ENCODE measurements at places on chromosomes 2 and 18.

DNA sequence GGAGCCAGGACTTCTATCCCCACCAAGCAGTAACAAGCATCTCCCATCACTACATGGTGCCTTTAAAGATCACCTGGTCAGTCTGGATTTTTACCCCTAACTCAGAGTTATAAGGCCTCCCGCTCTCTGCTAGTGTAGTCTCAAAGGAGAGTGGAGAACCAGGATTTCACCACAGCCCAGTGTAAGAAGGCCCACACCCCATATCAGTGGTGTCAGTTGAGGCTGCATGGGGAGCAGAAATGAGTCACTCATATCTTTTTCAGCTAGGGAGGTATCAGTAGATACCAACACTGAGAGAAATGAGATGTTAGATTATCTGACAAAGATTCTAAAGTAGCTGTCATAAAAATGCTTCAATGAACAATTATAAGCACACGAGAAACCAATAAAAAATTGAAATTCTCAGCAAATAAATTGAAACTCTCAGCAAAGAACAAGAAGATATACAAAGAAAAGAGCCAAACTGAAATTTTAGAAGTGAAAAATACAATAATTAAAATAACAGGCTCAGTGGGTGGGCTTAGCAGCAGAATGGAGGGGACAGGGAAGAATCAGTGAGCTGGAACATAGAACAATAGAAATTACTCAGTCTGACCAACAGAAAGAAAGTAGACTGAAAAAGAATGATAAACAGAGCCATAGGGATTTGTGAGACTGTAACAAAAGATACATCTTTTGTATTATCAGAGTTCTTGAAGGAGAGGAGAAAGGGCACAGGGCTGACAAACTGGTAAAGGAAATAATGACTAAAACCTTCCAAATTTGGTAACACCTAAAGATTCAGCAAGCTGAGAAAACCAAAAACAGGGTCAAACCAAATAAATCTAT lies 257.7 kb downstream of the ANAPC1 start:
- DNase-seq: no peak

GRCh38 chr2:161033059-161033660 lies 127.1 kb upstream of the TANK start:
- DNase-seq: no peak

- no peak for DNase-seq
These were observed 1985.1 kb upstream of the PIK3C3 start for GRCh38 chr18:39969803-39970494.

DNA sequence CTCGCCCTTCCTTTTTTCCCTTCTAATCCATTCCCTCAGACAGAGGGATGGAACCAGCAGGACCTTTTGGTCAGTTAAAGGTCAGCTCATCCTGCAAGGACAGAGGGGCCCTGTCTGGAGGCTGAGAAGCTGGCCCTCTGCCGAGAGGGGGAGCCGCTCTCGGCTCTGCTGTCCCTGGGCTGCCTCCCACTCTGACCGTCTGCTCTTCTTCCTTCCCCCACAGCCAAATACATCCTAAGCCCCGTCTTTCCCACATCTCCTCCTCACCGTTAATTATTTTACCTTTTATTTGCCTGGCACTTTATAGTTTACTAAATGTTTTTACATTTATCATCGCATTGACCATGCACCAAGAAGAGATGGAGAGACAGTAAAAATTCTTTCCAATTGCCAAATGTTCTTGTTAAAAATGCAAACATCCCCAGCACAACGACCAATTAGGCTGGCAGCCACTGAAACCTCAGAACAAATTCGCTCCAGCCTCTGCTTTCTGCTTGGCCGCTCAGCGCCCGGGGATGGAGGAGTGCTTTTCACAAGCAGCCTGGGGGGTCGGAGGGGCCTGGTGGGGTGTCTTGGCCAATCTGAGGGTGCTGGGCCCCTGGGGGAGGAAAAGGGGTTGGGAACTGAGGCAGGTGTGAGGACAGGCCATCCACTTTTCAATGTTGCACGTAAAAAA lies 123.7 kb downstream of the TNS1 start:
- no peak for DNase-seq

DNA sequence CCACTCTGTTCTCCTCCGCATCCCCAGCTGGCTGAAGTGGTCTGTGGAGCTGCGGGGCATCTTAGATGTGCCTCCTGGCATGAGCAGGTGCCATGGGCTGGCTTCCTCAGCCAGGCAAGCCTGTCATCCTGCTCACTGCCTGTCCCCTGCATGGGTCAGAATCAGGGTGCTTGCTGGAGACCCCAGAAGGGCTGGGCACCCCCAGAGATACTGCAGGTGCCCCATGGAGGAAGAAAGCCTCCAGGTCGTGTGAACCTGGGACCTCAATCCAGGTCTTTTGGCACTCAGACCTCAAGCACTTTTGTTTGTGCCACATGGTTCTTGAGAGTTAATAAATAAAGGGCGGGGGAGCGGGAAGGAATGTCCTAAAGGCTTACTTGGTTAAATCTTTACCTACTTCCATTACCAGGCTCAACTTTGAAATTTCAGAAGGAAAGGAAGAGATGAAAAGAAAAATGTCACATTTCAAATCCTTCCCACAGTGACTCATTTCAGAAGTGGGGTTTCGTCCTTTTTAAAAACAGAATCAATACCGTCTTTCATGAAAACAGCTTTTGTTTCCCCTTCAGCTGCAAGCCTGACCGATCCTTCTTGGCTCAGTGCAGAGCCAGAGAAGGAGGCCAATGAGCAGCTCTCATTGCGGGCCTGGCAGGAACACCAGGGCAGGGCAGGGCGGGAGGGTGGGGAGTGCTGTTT lies 69.9 kb downstream of the RHOB start:
- DNase-seq: peak; percentile 44

GRCh38 chr2:239116456-239117246 lies 268.8 kb downstream of the TWIST2 start:
- DNase-seq: no peak

DNA sequence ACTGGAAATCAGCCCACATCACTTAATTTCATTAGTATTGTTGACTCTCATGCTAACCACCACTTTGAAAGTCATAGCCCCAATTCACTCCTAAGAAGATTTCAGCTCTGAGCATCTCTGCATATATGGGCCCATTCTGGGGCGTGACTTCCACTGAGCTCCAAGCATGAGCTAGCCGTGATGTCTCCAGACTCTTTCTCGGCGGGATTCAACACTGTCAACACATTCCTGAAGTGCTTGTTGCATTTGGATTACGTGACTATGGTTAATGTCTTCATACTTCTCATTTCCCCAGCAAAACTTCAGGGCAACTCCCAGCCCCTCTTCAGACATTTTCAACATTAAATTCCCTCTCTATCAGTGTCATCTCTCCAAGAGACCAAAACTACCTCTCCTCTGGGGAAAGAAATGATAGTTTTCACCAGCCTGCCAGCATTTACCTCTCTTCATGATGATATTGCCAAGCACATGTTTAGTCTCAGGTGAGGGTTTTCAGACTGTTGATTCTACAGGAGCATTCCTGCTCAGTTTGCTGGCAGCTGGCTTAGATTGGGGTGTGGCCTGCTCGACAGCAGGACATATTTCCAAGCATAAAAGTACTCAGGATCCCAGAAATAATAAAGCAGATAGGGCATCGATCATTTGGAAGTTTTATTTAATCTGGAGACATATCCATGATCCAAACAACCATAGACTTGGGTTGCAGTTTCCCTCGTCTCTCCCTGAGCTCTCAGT lies 81.7 kb downstream of the FEZ2 start:
- DNase-seq: no peak

DNA sequence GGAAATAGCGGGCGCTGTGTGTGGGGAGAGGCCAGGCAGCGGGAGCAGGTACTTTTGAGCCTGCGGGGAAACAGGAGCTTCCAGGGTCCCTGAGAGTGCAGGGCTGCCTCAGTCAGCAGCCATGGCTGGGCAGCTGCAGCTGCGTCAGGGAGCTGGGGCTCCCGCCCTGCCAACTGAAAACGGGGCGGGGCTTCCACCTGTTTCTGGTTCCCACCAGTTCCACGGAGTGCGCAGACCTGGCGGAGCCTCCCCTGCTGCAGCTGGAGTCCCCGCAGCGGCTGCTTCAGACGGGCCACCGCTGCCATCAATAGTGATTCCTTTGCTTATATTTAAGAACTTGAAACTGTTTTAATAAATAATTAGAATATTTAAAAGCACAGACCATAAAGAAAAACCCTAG lies 30.6 kb upstream of the RPRM start:
- DNase-seq: no peak

GRCh38 chr2:134152045-134153010 lies 101.5 kb upstream of the MGAT5 start:
- DNase-seq: no peak

DNA sequence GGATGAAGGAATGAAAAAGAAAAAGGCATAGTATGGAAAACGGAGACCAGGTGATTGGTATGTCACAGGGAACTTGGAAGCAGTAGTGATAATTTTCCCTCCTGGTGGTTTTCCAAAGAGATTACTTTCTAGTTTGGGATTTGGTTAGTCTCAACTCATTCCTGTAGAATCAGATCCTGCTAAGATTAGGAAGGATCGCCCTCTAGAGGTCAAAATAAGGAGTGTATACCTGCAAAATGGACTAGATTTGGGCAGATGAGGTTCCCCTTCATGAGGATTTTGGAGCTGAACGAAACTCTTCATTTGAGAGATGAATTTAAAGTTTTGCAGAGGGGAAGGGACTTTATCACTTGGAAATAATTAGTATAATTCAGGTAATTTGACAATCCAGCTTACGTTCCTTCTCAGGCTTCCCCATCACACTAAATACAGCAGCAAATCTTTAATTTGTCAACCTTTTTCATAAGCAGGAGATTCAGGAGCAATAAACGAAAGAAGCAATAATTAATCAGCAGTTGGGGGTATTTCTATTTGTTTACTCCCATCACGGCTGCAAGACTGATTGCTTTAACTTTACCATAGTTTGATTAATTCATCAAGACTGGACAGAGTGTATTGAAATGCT lies 65.2 kb downstream of the CCDC195 start:
- DNase-seq: peak; percentile 53

GRCh38 chr18:36519358-36519757 lies 221.8 kb downstream of the FHOD3 start:
- no peak for DNase-seq

GRCh38 chr18:46892842-46893241 lies 24.5 kb downstream of the PIAS2 start:
- DNase-seq: no peak

DNA sequence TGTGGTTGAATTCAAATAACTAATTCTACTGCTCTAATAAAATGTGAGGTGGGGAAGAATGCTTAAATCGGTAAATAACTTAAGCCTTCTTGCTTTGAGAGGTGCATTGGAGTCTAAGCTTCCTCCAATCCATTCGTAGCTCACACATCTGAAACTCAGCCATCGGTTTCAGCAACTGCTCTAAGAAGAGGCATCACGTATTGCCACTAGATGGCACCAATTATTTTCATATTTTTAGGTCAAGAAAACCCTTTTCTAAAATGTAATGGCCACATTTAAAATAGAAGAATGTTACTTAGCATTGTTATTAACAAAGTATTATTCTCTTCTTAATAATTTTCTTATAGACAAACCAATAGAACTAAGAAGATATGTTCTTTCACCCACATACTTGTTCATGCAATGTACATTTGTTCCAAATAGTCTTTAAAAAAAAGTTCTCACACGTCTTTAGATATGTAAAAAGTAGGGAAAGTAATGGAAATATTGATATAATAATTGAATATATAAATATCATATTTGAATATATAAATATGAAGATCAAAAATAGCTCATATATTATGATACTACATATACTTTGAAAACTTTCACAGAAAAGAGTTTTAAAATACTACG lies 229.8 kb downstream of the CCDC178 start:
- no peak for DNase-seq

DNA sequence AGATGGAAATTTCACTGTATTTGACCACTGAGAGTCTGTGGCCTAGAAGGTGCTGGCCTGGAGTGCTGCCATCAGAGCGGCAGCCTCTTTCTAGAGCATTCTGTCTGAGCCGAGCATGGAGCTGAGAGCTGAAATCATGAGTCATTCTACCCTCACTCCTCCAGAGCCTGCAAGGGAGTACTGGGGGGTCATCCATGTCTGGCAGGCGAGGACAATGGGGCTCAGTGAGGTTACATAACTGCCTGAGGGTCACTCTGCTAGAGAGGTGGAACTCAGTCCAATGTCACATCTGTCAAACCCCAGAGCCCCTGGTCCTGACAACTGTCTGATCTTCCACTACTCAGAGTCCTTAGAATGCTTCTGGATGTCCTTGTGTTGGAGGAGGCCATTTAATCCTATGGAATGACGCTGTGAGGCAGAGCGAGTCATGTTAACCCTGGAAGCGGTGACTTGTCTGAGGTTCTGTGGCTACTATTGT lies 65.3 kb downstream of the HAUS1 start:
- no peak for DNase-seq

DNA sequence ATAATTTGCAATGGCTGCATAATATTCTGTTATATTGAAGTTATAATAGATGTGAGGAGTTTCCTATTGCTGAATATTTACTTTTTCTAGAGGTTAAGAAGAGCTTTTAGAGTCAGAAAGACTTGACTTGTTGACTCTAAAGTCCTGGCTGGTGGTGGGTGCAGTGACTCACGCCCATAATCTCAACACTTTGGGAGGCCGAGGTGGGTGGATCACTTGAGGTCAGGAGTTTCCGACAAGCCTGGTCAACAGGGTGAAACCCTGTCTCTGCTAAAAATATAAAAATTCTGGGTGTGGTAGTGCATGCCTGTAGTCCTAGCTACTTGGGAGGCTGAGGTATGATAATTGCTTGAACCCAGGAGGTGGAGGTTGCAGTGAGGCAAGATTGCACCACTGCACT lies 33.9 kb upstream of the ATIC start:
- no peak for DNase-seq

- DNase-seq: no peak
These were observed 256.5 kb downstream of the GBX2 start for GRCh38 chr2:235911633-235912233.

DNA sequence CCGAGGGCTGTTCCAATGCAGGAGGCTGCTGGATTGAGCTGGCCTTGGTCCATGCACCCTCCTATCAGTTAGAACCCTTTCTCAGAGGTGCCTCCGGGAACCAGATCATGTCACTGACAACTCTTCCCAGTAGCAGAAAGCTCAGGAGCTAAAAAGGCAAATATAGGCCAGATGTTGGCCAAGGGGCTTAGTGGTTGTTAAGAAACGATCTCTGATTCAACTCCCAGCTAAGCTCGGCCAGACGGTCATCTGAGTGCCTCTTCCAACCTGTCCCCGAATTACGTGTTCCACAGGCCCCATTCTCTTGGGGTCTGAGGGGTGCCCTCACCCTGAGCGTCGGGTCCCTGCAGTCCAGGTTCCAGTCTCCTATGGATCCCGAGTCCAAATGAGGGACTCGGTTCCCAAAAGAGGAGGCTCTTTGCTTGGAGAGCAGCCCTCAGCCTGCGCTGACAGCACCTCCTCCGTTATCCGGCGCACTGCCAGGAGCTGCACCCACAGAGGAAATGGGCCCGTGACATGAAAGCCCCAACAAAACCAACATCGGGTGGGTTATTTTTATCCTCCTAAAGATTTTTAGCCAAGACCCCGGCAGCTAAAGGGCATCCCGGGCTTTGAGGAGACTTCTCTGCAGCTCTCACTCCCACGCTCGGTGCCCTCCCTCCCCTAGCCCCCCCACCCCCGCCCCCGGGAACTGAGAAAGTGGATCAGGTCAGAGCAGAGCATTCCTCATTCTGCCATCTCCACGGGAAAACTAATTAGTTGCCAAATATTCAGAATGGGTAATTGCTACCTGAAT lies 106.6 kb upstream of the ID2 start:
- DNase-seq: no peak

- no peak for DNase-seq
These were observed 232.6 kb upstream of the PXDN start for GRCh38 chr2:1976728-1977416.

All from HCT116 (cell line).